Natural killer cell treated with Interleukin-12 subunit alpha and Interleukin-12 subunit beta and Interleukin-15 and Interleukin-18, amount 100 ng/mL, for 72 hours (primary cell): ENCODE measurements at places on chromosomes 12 and 14. TPM values are rescaled to one million over a fixed set of nuclear protein-coding genes. Genes with fewer than 3 reads are reported as not detected.

SRGAP1 gene
- total RNA-seq = 1.0 TPM

ANO2 gene
- not detected for total RNA-seq

DTX1 gene
- total RNA-seq = not detected

TMX1 gene
- 47.8 TPM for total RNA-seq

POU6F1 gene
- total RNA-seq = 5.3 TPM

- DNase-seq = no peak
Observed at GRCh38 chr12:81128930-81129554, 51.2 kb downstream of the ACSS3 start.

DNA sequence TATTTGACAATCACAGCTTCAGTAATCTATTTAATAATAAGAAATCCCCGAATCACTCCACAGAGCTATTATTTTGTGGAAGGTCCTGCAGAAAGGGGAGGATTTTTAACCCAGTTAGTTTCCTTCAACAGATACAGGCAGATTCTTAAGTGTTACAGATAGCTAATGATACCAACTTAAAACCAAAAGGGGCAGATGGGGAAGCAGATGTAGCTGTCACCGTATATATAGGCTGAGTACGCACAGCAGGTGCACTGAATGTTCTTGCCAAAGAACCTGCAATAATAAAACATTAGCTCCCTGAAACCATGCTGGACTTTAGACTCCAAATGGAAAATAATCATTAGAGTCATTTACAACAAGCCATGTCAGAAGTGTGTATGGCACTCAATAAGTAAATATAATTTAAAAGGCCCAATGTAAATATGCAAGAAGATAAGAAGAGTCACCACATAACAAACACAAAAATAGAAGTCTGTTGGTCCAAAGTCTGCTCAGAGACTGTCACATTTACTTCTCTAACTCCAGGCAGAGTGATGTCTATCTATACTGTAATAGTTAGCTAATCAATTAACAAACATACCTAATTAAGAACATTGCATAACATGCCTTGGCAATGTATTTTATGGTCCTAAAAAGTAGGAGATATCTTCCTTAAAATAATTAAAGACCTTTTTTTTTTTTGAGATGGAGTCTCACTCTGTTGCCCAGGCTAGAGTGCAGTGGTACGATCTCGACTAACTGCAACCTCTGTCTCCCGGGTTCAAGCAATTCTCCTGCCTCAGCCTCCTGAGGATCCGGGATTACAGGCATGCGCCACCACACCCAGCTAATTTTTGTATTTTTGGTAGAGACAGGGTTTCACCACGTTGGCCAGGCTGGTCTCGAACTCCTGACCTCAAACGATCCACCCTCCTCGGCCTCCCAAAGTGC lies 78.8 kb downstream of the SEC23A start:
- no peak for DNase-seq

- no peak for DNase-seq
Observed at GRCh38 chr14:42322531-42323284, 716.0 kb downstream of the LRFN5 start.

- no peak for DNase-seq
Observed at GRCh38 chr14:96844857-96845570, 47.8 kb downstream of the VRK1 start.

- no peak for DNase-seq
Observed at GRCh38 chr12:39919790-39920189, 186.1 kb downstream of the SLC2A13 start.

GRCh38 chr14:75452900-75453816 lies 25.3 kb downstream of the JDP2 start:
- no peak for DNase-seq

GRCh38 chr14:80638620-80639515 lies 302.7 kb downstream of the CEP128 start:
- DNase-seq = no peak

- no peak for DNase-seq
Observed at GRCh38 chr12:27780612-27781408, 774 bp upstream of the MANSC4 start.

DNA sequence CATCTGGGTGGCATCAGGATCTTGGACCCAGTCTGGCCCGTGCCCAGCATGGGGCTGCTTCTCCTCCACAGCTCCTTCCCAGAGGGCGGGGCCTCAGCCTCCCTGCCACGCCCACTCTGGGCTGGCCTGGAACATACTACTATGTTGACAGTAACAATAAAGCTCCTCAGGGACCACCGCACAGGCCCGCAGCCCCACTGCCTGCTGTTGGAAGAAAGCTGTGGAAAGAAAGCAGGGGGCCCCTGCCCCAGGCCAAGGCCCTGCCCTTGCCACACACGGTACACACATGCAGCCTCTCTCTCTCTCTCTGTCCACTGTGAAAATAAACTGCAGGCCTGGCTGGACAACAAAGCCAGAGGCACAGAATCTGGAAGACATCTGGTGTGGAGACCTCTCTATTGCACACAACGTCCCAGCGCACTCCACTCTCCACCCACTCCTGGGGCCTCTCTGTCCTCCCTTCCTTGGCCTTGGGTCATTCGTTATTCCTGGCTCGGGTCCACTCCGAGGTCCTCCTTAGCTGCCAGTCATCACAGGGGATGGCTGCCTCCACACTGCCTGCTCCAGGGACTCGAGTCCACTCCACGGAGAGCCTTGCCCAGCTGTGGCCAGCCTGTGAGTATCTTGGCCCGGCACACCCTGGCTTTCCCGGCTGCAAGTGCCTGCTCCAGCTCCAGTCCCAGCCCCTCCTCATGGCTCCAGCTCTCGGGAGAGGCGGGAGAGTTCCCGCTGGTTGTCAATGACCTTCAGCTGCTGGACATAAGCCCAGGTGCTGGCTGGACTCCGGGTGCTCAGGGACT lies 11.8 kb upstream of the ENDOU start:
- DNase-seq = no peak

GRCh38 chr14:36713960-36714703 lies 52.5 kb downstream of the PAX9 start:
- no peak for DNase-seq

GRCh38 chr12:65308601-65309071 lies 30.2 kb downstream of the MSRB3 start:
- no peak for DNase-seq

GRCh38 chr12:49552425-49552824 lies 13.6 kb downstream of the KCNH3 start:
- DNase-seq = no peak

GRCh38 chr12:43586646-43587245 lies 34.7 kb upstream of the ADAMTS20 start:
- no peak for DNase-seq

DNA sequence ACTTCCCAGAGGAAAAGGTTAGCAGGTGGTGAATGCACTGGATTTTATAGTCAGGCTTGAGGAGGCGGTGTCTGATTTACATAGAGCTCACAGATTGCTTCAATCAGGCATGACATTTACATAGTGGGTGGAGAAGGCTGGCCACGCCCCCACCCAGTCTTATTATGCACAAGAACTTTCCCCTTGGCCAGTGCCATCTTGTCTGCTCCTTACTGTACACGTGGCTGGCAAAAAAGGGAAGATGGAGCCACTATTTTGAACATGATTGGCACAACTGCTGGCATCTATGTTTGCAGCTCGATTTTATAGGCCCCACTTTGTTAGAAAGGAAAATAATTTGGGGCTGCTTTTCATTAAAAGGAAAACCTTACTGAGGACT lies 10.9 kb upstream of the LGMN start:
- DNase-seq = no peak

- no peak for DNase-seq
Observed at GRCh38 chr14:58697930-58698642, 60.3 kb downstream of the DACT1 start.

GRCh38 chr12:8953773-8954402 lies 4.4 kb upstream of the M6PR start:
- DNase-seq = no peak

DNA sequence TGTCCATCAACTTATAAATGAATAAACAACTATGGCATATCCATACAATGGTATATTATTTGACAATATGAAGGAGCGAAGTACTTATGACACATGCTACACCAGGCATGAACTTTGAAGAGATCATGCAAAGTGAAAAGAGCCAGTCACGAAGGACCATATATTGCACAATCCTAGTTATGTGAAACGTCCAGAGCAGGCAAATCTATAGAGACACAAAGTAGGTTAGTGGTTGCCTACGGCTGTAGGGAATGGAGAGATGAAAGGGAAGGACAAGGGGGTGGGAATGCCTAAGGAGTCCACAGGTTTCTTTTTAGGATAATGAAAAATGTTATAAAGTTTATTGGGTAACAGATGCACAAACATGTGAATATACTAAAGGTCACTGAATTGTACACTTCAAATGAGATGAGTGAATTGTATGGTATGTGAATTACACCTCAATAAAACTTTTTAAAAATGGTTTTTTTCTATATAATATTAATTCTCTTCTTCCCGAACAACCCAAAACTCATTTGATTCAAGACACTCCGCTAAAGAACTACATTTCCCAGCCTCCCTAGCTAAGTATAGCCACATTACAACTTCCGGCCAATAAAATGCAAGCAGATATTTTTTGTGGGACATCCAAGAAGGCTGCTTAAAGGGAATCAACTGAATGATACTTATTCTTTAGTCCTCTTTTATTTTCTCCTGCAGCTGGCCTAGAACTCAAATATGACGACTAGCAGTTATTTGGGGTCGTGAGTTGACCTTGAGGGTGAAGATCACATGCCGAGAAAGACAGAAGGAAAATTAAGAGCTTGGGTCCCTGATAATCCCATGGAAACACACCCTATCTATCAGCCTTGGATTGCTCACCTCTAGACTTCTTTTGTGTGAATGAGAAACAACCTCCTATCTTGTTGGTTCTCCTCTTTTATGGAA lies 187.2 kb downstream of the TTC8 start:
- no peak for DNase-seq

DNA sequence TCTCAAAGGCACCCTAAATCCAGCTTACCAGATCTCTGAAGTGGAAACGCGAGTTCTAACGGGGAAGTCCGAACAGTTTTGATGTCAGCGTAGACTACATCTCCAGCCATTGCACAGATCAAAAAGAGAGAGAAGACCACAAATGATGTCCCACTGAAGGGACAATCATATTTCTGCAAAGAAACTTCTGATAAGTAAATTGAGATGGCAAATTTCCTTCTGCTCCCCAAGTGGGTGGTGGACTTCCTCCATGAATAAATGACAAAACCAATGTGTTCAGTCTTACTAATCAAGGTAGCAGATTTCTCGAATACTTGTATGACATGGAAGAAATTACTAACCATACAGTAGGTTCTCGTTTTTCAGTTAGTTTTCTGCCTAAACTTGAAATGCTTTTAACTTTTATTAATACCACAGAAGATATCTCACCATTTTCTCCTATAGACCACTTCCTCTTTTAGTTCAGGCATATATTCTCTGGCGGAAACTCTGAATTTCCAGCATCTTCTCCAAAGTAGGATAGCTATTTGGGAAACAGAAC lies at the start of gene CLECL1:
Gene CLECL1 (minus strand): TSS at position 177 of the 541 bp plus-strand sequence.
- DNase-seq = no peak
